Right ventricle myocardium superior (tissue), 1 donor: ENCODE measurements at places on chromosomes 13 and 19. TPM values are rescaled to one million over a fixed set of nuclear protein-coding genes. Genes with fewer than 3 reads are reported as not detected.

DNA sequence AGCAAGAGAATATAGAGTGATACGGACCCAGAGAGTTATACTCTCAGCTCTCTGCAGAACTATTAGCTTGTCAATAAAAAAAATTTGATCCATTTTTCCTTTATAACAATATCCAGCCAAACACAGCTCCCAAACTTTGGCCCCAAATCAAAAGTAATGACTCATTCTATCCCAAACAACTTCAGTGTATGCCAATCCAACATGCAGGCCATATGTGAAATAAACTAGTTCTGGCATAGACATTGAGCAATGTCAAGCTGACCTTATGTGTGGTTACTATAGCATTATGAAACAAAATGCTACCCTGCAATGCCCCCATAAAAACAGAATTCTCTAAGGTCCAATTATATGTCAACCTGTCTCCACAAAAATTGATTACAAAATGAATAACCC, 209.5 kb downstream of the DNAJC15 start:
- no peak for DNase-seq

AXL gene
- total RNA-seq: 18.0 TPM

CBY2 gene
- total RNA-seq: not detected

SIGLEC5 gene
- total RNA-seq: not detected

BRSK1 gene
- total RNA-seq: 1.6 TPM
